ENCODE measurements at places on chromosomes 5 and 9.
A peak's percentile ranks its signal among the peaks of the same experiment; 100 is the strongest.

DNA sequence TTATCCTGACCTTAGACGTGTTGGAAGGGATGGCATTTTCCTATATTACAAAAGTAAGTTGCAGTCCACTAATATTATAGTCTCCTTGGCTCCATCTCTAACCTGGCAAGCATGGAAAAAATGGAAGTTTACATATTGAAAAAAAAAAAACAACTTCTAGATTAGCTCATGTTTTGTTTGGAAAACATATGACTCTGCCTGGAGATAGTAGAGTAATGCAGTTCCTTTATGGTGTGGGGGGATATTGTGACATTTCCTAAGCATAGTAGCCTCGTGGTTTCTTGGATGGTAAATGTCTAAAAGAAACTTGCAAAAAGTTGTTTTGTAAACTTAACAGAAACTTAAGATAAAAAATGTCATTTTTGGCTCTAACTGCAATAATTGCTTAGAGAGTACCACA lies 244.4 kb upstream of the FBXL7 start:
- no peak for DNase-seq
- no peak overlapping the region for H3K4me3 ChIP-seq
- H3K36me3 ChIP-seq, result no peaks in the 10 kb centered on the region
- H3K4me1 ChIP-seq, result no peaks in the 10 kb centered on the region

GRCh38 chr5:69035665-69036064 lies 58.1 kb upstream of the SLC30A5 start:
- H3K4me3 ChIP-seq, result no peak overlapping the region
- H3K4me1 ChIP-seq, result no peaks in the 10 kb centered on the region
- no peaks in the 10 kb centered on the region for H3K36me3 ChIP-seq

DNA sequence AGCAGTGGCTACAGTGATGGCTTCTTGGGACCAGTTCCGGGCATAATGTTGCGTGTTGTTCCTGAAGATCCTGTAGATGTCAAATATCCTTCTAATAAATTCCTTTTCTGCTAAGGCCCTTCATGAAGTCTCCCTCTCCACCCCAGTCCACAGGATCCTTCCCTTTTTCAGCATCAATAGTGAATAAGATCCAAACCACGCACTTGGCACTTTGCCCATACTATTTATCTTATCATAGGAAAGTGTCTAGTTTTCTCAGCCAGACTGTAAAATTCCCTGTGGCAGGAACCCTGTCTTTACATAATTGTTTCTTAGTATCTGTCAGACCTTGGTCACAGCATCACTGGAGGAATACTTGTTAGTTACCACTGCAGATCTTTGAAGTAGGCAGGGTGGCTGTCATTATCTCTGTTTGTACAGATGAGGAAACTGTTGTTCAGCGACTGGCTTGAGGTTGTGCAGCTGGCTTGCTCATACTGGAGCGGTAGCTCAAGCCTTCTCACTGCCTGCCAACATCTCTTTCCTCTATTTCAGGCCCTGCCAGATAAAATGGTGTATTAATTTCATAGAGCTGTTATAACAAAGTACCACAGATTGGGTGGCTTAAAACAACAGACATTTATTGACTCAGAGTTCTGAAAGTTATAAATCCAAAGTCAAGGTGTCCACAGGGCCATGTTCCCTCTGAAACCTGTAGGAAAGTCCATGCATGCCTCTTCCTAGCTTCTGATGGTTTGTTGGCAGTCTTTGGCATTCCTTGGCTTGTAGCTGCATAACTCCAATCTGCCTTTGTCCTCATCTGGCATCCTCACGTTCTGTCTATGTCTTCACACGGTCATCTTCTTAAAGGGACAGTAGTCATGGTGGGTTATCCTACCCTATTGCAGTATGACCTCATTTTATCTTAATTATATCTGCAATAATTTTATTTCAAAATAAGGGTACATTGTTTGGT lies 33.5 kb upstream of the APC start:
- no peak for DNase-seq
- peaks cover 17% of the 10 kb centered on the region for H3K4me1 ChIP-seq
- no peaks in the 10 kb centered on the region for H3K36me3 ChIP-seq

- no peak overlapping the region for H3K27ac ChIP-seq
- no peak overlapping the region for H3K4me3 ChIP-seq
- no peaks in the 10 kb centered on the region for H3K4me1 ChIP-seq
- no peaks in the 10 kb centered on the region for H3K27me3 ChIP-seq
Observed at GRCh38 chr5:157961896-157962590, 103.1 kb upstream of the CLINT1 start.

DNA sequence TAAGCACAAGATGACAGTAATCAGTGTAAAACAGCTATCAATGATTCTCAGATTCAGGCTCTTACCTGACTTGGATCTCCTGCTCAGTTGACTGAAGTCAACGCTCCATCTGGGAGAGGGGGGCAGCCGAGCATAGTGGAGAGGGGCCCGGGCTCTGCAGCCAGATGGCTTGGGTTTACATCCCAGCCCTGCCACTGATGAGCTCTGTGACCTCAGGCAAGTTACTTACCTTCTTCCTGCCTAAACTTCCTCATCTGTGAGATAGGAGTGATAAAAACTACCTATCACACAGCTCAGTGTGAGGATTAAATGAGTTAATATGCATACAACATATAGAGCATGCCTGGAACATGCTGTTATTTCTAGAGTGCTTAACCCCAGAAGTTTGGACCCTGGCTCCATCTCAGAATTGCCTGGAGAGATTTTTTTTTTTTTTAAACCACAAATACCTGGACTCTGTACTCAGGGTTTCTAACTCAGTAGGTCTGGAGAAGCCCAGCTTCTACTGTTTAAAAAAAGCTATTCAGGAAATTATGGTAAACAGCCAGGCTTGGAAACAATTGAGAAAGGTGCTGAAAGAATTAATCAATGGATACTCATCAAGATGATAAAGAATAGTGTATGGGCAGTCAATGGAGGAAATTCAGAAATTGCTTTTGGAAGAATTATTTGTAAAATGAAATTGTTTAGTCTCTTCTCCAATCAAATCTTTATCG lies 72.2 kb downstream of the ANKRD55 start:
- no peaks in the 10 kb centered on the region for H3K27me3 ChIP-seq
- H3K27ac ChIP-seq, result no peak overlapping the region
- H3K4me1 ChIP-seq, result peaks cover 15% of the 10 kb centered on the region
- no peak for DNase-seq

DNA sequence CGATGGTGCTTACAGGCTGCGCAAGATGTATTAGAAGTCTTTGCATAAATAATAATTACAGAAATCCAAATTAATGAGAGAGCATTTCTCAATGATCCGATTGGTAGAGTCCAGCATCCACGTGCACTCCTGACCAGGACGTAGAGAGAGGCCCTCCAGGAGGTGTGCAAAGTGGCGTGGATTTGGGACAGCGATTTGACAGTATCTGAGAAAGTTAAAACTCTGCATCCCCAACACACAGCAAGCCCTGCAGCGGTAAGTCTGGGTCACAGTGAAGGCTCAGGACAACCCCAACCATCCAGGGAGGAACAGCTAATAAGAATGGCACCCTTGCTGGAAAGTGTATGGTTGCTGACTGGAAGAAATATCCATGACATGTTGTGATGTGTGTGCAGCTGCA lies 180.2 kb downstream of the AUH start:
- no peaks in the 10 kb centered on the region for H3K36me3 ChIP-seq
- peaks cover 18% of the 10 kb centered on the region for H3K4me1 ChIP-seq
- no peak overlapping the region for H3K4me3 ChIP-seq
- no peaks in the 10 kb centered on the region for H3K27me3 ChIP-seq

DNA sequence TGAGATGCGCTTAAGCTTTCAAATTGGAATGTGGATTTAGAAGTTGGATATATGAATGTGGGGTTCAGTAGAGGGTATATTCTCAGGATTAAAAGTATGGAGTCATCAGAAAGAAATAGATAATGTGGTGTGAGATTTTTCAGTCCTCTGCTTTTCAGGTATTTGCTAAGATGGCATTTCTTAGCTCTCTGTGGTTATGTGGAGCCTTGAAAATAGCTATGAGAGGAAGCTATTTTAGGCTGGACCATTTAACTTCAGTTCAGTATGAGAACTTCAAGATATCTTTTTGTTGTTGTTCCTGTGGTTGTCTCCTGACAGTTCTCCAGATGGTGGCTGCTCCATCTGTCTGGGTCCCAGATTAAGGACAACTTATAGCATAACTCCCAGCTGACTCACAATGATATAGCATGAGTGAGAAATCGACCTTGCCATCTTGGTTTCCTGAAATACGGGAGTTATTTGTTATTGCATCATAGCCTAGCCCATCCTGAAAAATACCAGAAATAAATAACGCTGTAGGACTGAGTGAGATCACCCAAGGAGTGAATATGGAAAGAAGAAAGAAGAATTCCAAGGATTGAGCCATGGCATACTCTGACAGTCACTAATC lies 461.5 kb downstream of the ANXA1 start:
- H3K27me3 ChIP-seq, result no peaks in the 10 kb centered on the region
- H3K36me3 ChIP-seq, result no peaks in the 10 kb centered on the region
- no peak overlapping the region for H3K4me3 ChIP-seq
- no peak for DNase-seq
- no peaks in the 10 kb centered on the region for H3K4me1 ChIP-seq

- H3K27ac ChIP-seq, result no peak overlapping the region
- no peak overlapping the region for H3K4me3 ChIP-seq
Observed at GRCh38 chr9:114312513-114312875, 10.4 kb upstream of the ORM1 start.

DNA sequence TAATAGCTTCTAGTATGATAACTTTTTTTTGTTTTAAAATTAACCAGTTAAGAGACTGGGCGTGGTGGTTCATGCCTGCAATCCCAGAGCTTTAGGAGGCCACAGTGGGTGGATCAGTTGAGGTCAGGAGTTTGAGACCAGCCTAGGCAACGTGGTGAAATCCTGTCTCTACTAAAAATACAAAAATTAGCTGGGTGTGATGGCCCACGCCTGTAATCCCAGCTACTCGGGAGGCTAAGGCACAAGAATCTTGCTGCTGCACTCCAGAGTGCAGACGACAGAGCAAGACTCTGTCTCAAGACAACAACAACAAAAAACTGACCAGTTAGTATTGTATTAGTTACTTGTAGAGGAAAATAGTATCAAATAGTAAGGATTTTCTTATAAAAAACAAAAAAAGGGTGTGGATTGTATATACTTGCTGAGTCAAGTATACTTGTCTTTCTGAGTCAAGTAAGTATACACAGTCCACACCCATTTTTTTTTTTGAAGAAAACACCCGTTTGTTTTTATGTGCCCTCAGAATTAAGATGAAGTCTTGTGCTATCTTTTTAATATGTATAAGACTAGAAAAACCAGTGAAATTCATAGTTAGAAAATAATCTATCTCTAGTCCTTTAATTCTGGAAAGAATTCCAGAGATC lies 25.3 kb downstream of the UBAP1 start:
- peak overlapping the region; percentile 63 for H3K27ac ChIP-seq
- no peak for DNase-seq
- no peak overlapping the region for H3K4me3 ChIP-seq
- H3K4me1 ChIP-seq, result peaks cover 52% of the 10 kb centered on the region
- no peaks in the 10 kb centered on the region for H3K27me3 ChIP-seq

- no peaks in the 10 kb centered on the region for H3K4me1 ChIP-seq
- H3K36me3 ChIP-seq, result no peaks in the 10 kb centered on the region
- H3K27me3 ChIP-seq, result no peaks in the 10 kb centered on the region
- no peak overlapping the region for H3K27ac ChIP-seq
- no peak for DNase-seq
Observed at GRCh38 chr5:167644619-167645018, 646.8 kb upstream of the WWC1 start.

- H3K27ac ChIP-seq, result no peak overlapping the region
- H3K27me3 ChIP-seq, result no peaks in the 10 kb centered on the region
- H3K36me3 ChIP-seq, result peaks cover 88% of the 10 kb centered on the region
- no peak for DNase-seq
- H3K4me3 ChIP-seq, result no peak overlapping the region
Observed at GRCh38 chr5:75355236-75355635, 18.2 kb downstream of the HMGCR start.

GRCh38 chr9:108081112-108081511 lies 591.5 kb upstream of the KLF4 start:
- no peak for DNase-seq
- no peak overlapping the region for H3K27ac ChIP-seq
- no peaks in the 10 kb centered on the region for H3K27me3 ChIP-seq
- no peaks in the 10 kb centered on the region for H3K36me3 ChIP-seq
- H3K4me1 ChIP-seq, result no peaks in the 10 kb centered on the region

DNA sequence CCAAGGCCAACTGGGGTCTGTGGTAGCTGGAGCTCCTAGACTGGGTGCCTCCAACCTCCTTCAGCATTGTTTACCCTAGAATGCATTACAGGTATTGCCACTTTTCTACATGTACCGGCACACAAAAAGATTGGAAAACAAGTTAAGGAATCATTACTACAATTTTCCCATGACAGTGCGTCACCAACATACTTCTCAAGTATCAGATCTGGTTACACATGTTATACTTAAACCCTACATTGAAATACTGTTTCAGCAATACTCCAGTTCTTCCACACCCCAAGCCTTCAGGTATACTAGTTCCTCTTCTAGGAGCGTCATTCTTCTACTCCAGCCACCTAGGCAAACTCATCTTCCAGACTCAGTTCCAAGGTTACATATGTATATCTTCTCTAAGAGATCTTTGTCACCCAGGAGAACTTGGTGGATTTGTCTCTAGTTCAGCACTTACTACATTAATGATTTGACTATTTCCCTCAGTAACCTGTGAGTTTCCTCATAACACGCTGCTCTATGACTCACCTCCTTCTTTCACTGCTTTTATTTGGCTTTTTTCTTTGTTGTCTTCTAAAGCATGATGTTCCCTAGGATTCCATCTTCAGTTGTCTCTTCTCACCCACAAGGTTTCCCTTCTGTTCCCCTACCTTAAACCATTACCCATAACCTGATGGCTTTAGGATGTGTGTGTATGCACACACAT lies 217.0 kb downstream of the AP3B1 start:
- no peak for DNase-seq
- no peaks in the 10 kb centered on the region for H3K36me3 ChIP-seq
- no peaks in the 10 kb centered on the region for H3K4me1 ChIP-seq

GRCh38 chr9:105760053-105760452 lies 65.7 kb downstream of the TMEM38B start:
- DNase-seq, result no peak
- no peaks in the 10 kb centered on the region for H3K27me3 ChIP-seq
- no peak overlapping the region for H3K4me3 ChIP-seq

DNA sequence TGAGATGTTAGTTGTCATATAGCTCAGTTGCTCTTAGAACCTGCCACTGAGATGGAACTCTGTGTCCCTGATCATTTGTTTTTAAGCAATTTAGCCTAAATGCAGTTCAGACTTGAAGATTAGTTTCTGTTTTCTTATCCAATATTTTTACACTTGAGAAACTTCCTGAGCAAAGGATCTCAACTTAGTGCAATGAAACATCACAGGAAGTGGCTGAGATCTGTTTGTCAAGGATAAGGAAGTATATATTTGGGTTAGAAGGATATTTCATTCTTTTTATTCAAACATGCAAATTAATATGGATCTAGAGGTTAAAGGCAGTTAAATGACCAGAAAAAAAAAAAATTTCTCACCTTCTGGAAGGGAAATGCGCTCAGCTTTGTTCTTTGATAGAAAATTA lies 19.7 kb upstream of the F2R start:
- H3K4me3 ChIP-seq, result no peak overlapping the region
- no peaks in the 10 kb centered on the region for H3K4me1 ChIP-seq
- no peak overlapping the region for H3K27ac ChIP-seq
- H3K36me3 ChIP-seq, result no peaks in the 10 kb centered on the region
- no peak for DNase-seq
